ENCODE measurements at places on chromosomes 16 and 17. TPM values are rescaled to one million over a fixed set of nuclear protein-coding genes. Genes with fewer than 3 reads are reported as not detected.

DNA sequence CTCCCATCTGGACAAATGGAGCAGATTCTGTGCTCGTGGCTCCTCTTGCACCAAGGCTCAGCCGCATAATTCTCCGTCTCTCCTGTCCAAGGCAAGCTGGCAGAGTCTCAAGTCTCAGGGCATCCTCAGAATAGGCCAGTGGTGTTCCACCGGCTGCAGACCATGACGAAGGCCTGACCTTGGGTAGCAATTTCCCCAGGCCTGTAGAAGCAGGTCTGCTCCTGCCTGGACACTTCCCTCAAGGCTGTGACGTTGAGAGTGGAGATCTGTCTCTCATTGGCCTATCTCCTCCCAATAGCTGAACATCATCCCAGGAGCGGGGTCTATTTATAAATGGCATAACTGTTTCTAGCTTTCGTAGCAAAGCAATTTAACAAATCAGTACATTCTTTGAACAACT, 33.3 kb upstream of the SRSF1 start:
- no peak for DNase-seq

SLC13A5 gene
- not detected for total RNA-seq

CASKIN1 gene
- total RNA-seq, result not detected

DNA sequence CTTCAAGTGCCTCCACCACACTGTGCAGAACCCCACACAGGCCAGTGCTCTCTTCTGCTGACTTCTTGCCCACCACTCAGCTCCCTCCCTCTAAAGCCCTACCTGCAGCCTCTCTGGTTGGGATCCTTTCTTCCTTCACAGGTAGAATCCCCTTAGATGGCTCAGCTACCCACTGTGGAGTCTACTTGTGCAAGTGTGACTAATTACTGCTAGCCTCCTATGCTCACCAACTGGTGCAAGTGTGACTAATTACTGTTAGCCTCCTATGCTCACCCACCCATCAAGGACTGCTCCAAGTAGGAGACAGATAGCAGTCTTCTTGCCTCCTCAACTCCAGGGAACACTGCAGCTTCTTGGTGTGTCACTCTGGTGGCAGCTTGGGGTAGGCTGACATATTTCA, 43.6 kb downstream of the TEX14 start:
- no peak for DNase-seq

DNA sequence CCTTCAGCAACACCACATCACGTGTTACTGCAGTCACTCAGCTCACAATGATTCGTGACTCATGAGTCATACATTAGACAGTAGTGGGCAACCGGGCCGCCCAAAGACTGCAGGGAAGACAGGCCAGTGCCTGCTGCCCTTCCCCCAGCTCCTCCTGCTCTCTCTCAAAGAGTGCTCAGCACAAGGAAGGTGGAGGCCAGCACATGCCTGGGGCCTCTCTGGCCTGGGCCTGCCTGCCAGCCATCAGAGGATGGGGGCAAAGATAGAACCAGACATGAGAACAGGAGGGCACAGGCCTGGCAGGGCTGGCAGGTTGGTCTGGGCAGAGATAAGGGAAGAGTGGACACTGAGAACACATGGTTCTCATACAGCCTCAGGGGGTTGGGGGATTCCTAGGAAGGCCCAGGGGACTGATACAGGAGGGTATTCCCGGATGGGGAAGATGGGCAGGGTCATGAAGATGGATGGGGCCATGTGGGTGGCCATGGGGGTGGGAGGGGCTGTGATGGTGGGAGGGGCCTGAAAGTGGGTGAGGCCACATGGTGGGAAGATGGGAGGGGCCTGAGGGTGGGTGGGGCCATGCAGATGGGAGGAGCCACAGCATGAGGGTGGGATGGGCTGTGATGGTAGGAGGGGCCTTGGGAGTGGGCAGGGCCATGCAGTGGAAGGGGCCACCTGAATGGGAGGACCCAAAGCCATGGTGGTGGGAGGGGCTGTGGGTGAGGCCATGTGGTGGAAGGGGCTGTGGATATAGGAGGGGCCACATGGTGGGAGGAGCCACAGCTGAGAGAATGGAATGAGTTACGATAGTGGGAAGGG, 29.0 kb downstream of the KATNB1 start:
- peak; percentile 95 for DNase-seq

DNA sequence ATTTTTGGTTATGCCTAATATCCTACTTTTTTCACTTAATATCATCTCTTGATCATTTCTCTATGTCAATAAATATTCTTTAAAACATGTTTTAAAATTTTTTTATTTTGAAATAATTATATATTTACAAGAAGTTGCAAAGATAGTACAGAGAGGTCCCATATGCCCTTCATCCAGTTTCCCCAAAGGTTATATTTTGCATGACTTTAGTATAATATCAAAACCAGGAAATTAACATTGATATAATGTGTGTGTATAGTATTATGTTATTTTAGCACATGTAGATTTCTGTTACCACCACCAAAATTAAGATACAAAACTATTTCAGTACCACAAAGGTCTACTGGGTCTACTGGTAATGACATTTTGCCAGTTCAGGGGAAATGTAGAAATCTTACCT, 60.7 kb downstream of the EFCAB5 start:
- no peak for DNase-seq
